ENCODE measurements at places on chromosomes 1 and 21.
A peak's percentile ranks its signal among the peaks of the same experiment; 100 is the strongest.

GRCh38 chr1:163472651-163473248 lies 151.0 kb downstream of the NUF2 start:
- no peak for DNase-seq

GRCh38 chr1:165397944-165398343 lies 41.4 kb upstream of the LMX1A start:
- DNase-seq: no peak

GRCh38 chr1:226548256-226549093 lies at the start of gene STUM:
Gene STUM (plus strand): TSS chr1:226548764. CDS start chr1:226548905, 141 bp downstream.
- DNase-seq: peak; percentile 52

- no peak for DNase-seq
Measured at GRCh38 chr1:111127923-111128643, 11.8 kb downstream of the DRAM2 start.

GRCh38 chr21:33695813-33696212 lies 53.5 kb downstream of the ITSN1 start:
- no peak for DNase-seq

DNA sequence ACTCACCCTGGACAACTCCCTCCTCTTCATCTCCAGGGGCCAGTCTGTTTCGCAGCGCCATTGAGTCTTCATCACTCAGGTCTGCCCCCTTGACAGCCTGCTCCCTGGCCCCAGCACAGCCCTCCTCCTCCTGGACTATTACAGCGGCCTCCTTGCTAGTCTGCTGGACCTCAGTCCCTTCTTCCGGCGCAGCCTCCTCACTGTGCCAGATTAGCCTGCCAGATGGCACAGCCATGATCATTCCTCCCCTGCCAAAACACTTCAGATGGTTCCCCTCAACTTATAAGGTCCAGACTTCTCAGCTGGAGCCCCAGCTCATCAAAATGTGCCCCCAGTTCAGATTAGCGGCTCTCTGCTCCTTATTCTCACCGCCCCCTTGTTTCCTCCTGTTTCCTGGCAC lies 7.0 kb upstream of the CELSR2 start:
- peak; percentile 35 for DNase-seq

DNA sequence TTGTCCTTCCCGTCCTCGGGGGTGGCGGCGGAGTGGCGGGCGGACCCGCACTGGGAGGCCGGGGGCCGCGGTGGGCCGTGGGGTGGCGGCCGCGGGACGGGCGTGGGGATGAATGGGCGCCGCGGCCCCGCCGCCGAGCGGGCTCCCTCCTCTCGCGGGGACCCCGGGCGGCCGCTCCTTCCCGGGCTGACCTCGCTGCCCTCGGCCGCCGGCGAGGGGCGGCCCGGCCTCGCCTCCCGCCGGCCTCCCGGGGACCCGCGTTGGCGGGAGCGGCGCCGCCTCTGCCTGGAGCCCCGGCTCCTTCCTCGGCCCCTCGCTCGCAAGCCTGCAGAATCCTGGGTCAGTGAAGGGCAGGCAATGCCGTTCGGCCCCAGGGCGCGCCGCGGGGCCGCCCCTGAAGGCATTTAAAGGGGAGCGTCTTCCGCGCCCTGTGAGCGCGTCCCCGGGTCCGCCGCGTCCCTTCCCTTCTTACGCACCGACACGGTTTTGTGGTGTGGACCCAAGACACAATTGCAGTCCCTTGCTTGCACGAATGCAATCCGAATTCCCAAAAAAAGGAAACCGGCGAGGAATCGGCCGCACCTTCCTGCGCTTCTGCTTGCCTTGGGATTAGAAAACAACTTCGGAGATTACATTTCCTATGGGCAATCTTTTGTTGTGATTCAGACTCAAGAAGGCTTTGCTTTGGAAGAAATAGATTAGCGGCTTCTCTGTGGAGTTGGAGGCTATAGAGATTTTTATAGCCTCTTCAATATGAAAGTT lies 776 bp downstream of the ITSN1 start:
- no peak for DNase-seq

All from NCI-H1694 treated with DMSO at 0.1 percent for 48 hours (cell line).